ENCODE measurements at places on chromosomes 12 and 14.

DNA sequence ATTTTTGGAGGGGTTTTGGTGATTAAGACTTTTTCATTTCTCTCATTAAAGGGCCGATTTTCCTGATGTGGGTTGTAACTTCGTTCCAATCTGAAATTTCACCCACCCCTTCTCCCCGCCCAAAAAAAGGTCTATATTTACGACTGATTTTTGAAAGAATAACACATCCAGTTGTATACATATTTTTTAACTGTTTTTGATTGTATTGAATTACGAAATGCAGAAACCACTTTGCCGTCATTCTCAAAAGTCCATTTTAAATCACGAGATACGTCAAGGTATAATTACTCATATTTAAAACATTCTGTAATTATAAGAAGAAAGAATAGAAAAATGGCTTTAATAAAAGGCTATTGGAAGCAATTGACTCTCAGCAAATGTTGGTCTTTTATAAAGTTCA, 520.7 kb downstream of the MED13L start:
- no peak for DNase-seq

DNA sequence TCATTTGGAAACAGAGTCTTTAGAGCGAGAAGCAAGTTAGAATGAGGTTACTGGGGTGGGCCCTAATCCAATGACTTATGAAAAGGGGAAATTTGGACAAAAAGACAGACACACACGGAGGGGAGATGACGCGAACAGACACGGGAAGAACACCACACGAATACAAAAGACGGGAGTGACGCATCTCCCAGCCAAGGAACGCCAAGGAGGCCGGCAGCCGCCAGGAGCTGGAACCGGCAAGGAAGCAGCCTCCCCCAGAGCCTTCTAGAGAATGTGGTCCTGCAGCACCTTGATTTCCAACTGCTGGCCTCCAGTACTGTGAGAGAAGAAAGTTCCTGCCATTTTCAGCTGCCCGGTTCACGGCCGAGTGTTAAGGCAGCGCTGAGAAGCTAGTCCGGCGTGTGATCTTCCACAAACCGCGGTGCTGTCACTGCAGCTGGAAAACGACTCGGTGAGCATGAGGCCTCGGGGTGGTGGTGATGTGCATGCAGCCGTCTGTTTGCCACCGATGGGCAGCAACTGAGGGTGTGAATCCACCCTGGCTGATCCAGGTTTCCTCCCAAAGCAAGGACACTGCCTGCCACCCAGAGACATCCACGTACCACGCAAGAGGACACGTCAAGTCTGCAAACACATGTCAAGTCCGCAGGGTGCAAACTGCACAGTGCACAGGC, 124.5 kb downstream of the NCOR2 start:
- DNase-seq = no peak

GRCh38 chr14:103772078-103772712, 56.6 kb downstream of the ZFYVE21 start:
- no peak for DNase-seq

GRCh38 chr12:111406474-111407376, 1.0 kb downstream of the SH2B3 start:
- DNase-seq = no peak

- no peak for DNase-seq
Measured at GRCh38 chr12:91413581-91414546, 231.2 kb upstream of the DCN start.

GRCh38 chr12:119809023-119809422, 68.1 kb downstream of the CIT start:
- no peak for DNase-seq

- no peak for DNase-seq
Measured at GRCh38 chr12:100234591-100235304, 32.1 kb downstream of the DEPDC4 start.

DNA sequence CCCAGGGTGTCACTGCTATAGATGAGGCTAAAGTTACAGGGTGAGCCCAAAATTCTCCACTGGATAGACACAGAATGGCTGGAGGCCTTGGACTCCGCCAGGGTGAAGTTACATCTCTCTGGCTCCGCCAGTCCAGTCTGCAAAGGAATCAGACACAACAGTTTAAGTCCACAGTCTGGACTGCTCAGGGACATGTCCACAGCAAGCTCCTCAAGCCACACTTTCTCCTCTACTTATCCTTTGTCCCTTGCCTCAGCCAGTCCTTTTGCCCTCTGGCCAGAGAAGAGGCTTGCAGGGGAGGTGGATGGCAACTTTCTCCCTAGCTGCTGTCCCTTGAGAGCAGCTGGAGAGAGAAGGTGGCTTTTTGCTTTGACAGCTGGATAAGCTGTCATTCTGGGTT, 28.0 kb downstream of the PTPRB start:
- no peak for DNase-seq

DNA sequence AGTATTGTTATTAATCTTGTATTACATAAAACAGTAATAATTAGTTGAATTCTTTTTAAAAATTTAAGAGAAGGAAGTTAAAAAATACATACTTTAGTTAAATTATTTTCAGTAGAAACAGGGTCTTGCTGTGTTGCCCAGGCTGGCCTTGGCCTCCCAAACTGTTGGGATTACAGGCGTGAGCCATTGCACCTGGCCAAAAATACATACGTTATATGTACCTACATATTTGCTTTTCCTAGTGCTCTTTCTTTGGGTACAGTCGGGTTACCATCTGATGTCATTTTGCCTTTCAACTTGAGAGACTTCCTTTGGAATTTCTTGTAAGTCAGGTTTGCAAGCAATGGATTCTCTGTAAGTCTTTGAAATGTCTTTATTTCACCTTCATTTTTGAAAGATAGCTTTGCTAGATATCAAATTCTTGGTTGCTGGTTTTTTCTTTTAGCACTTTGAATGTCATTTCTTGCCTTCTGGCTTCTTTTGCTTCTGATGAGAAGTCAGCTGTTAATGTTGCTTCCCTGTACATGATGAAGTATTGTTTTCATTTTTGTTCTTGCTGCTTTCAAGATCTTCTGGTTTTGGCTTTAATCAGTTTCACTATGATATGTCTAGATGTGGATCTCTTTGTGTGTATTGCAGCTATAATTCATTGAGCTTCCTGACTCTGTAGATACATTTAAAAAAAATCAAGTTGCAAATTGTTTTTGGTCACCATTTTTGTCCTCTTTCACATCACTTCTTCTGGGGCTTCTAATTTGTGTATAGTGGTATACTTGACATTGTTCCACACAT, 84.4 kb downstream of the SPATS2 start:
- no peak for DNase-seq

DNA sequence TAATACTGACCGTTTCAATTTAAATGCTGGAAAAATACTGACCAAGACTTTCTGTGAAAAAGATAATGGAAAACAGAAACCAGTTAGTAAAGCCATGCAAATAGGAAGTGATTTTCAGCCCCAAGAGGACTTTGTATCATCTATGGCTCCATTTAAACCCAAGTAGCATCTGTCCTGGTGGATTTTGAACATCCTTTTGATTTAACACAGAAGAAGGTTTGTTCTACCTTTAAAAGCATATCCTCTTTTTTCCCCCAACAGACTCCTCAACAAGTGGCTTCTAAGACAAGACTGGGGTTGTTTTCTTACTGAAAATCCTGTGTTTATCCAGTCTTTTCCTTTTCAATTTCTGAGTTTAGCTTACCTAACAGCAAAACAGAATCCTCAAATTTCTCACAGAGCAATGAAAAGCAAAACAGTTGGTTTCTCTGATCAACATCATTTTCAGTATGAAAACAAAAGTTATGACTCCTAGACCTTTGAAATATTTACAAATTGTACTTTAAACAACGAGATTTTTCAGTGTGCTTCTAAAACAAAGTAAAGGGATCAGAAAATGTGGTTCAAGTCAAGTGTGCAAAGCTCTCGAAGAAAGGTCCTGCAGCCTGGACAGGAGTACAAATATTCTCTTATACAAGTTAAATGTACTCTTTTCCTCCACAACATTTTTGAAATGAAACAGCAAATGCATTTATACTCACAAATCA, 2.9 kb downstream of the PHLDA1 start:
- DNase-seq = no peak

GRCh38 chr12:119296535-119296934, 38.0 kb upstream of the CCDC60 start:
- no peak for DNase-seq

DNA sequence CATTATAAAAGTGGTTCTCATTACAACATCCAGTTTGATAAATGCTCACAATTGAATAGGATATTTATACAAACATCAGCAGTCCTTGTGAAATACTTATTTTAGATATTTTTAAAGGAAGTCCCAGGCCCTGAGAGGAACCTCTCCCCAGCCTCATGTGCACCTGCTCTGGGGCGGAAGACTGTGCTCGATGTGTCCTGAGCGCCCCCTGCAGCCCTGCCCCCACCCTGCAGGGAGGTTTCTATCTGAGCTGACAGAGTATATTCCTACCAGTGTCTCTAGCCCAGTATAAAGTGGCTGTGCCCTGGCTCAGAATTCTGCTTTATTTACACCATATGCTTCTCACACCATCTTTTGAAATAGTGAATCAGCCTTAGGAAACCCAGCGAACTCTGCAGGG, 1349.1 kb downstream of the TMEM121 start:
- no peak for DNase-seq

GRCh38 chr14:24634158-24634557, at the start of gene GZMB:
GZMB (minus strand) TSS chr14:24634190; CDS start chr14:24634160, 30 bp downstream.
- DNase-seq = no peak

DNA sequence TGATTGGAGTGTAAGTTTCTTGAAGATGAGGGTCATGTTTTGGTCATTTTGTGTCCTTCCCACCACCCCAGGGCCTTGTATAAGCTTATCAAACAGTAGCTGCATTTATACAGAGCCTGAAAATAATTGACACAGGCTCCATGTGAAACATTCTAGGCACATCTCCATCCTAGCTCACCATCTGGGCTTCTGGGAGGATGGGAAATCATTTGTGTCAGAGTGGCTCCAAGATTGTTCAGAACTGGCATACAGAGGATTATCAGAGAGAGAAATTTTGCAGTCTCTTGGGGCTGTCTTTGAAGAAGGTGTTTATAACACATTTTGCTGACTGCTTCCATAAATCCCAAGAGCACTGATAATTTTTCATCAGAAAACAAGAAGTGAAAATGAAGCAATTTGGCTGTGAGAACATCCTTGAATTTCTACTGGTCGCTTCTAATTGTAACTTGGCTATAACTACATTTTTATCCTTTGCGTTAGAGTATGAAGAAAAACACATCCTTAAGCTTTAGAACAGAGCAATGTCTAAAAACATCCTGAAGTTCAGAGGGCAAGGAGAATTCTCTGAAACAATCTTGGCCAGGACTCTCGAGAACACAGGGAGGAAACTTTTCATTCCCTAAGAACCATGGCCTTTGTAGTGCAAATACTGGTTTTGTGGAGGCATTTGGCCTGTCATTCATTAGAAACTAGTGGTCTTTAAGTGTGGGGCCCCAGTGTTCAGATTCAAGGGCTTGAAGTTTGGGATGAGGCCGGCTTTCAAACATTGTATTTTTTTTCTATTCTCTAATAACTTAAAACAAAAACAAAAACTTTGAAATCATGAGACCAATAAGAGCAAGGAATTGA, 151.1 kb downstream of the DACT1 start:
- DNase-seq = no peak

DNA sequence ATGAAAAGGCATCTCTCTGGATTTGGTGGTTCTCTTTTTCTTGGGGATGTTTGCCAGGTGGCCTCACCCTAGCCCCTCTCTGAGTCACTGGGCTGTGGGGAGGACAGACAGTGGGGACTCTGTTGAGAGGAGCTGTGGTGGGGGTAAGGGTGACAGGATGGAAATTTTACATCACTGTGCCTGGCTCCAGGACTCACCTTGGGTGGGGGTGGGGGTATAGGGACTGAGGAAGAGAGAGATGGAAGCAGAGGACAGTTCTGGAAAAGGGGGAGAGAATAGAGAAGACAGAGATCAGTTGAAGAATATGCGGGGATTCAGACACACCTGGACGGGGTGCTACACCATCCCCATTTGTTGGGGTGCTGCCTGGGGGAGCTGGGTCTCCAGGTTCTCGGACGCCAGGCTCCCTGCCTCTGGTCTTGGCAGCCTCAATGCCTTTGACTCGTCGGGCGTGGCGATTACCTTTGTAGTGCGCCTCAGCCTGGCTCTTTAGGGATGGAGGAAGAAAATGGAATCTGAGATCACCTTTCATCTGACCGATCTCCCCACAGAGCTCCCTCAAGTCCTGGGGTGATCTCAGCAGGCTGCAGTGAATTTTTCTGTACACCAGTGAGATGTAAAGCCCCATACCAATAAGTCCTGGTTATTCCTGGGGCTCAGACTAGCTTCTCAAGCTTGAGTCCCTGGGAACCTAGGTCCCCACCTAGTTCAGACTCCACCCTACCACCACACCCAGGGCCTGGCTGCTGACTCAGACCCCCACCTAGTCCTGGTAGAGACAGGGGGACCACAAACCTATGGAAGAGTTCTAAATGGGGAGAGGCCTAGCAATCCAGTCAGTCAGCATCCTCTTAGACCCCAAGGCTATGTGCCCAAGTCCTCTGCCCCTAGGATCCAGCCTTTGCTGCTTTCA, 9.6 kb upstream of the GPR84 start:
- no peak for DNase-seq

Measured in NCI-H1436 treated with DMSO at 0.1 percent for 48 hours (cell line).